Glutamatergic neuron (in vitro differentiated cells): ENCODE measurements at places on chromosomes 3 and 15. TPM values are rescaled to one million over a fixed set of nuclear protein-coding genes. Genes with fewer than 3 reads are reported as not detected.

LRRFIP2 gene
- 45.3 TPM for total RNA-seq

FGF7 gene
- 0.07 TPM for total RNA-seq

FGF12 gene
- 33.1 TPM for total RNA-seq

TKT gene
- 265 TPM for total RNA-seq

IL17RD gene
- total RNA-seq, result 31.1 TPM
